Right renal cortex interstitium (tissue), 3 donors: ENCODE measurements at places on chromosomes 4 and X.

DNA sequence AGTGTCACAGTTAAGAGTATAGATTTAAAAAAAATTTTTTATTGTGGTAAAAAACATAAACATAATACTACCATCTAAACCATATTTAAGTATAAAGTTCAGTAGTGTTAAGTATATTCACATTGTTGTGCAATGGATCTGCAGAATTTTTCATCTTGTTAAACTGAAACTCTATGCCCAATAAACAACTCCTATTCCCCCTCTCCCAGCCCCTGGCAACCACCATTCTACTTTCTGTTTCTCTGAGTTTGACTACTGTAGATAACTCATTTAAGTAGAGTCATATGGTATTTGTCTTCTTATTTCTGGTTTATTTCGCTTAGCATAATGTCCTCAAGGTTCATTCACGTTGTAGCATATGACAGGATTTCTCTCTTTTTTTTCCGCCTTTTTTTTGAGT, 112.4 kb downstream of the PTTG2 start:
- DNase-seq, result no peak

- no peak for DNase-seq
Observed at GRCh38 chr4:140363051-140363450, 10.4 kb upstream of the SCOC start.

DNA sequence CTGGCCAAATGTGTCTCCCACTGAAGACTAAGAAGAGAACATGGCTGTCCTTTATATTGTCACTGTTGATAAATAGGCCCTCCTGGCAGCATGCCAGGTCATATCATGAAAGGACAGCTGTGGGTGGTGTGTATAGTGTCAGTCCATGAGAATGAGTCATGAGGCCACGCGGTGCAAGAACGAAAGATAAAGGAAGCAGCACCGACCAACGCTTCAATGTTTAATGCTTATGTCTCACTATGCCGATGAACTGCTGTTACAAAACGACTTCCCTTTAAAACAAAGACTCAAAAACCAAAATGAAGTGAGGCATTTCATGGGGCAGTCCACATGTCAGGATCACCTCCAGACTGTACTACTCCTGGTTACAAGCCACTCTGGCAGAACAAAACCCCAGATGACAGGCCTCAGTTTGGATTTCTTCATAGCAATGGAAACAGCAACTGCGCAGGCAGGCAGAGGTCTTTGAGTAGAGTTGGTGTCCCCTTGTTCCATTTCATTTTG, 5.2 kb upstream of the TCEANC start:
- no peak for DNase-seq

DNA sequence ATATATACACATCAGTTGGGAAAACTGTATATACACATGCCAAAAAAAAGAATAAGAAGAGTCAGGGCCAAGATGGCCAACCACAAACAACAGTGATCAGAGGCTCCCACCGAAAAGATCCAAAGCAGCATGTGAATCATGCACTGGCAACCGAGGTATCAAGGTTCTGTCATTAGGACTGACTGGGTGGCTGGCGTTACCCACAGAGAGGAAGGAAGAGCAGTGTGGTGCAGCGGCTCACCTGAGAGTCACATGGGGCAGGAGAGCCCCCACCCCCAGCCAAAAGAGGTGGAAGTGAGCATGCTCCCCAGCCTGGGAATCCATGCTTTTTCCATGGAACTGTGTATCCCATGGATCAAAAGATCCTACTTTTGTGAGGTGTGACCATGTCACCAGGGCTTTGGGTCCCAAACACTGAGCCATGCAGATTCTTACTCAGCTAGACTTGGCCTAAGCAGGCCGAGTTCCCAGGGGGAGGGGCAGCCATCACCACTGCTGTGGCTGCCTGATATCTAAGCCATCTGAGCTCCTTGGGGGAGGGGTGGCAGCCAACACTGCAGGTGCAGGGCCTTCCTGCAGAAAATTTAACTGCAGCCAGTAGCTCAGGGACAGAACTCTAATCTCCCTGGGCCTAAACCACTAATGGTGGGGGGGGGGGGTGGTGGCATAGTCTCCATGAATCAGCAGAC, 52.8 kb downstream of the P2RY10 start:
- no peak for DNase-seq

DNA sequence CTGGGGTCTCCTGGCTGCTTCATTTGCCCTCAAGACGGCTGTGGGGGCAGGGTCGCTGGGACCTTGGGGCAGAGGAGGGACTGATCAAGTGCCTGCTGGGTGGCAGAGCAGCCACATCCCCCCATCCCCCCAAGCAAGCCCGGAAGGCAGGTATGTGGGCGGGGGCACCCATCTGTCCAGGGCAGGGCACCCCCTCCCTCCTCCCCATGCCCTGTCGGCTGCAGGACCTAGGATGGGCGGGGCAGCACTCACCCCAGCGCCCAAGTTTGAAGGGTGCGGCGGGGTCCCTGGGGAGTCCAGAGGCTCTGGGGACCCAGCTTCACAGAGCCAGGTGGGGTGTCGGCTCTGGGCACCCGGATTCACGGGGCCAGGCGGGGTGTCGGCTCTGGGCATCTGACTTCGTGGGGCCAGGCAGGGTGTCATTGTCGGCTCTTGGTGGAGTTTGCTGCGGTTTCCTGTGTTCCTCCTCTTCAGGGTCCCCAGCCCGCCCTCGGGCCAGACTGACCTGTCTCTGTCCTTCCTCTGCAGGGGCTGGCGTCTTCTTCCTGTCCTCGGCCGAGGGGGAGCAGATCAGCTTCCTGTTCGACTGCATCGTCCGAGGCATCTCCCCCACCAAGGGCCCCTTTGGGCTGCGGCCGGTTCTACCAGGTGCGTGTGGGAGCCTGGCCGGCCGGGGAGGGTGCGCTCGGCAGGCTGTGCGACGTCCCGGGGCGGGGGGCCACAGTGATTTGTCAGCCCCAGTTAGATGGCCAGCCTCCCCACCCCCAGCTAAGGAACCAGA, 22.1 kb downstream of the DOK7 start:
- DNase-seq, result no peak

DNA sequence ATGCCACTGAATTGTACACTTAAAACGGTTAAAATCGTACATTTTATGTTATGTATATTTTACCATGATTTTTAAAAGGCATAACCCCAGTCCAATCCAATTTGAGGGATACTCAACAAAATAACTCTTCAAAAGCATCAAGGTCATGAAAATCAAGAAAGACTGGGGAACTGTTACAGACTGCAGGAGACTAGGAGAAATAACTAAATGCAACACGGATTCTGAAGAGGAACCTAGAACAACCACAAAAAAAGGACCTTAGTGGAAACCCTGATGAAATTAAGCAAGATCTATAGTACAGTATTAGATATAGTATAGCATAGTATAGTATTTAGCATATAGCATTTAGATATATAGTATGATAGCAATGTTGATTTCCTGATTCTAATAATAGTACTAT, 26.8 kb downstream of the SH3KBP1 start:
- DNase-seq, result no peak

DNA sequence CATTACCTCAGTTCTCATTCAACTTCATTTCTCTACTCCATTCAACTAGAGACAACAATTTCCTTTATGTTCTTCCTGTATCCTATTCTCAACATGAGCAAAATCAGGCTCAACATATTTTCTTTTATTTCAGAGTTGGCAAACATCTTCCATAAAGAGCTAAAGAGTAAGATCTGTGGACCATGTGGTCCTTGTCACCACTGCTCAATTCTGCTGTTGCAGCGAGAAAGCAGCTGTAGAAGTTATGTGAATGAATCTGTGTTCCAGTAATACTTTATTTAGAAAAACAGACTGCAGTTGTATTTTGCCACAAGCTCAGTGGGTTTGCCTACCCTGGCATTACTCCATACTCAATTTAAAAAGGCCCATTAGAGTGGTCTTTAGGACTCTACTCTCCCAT, 2057.3 kb downstream of the ARAP2 start:
- no peak for DNase-seq

DNA sequence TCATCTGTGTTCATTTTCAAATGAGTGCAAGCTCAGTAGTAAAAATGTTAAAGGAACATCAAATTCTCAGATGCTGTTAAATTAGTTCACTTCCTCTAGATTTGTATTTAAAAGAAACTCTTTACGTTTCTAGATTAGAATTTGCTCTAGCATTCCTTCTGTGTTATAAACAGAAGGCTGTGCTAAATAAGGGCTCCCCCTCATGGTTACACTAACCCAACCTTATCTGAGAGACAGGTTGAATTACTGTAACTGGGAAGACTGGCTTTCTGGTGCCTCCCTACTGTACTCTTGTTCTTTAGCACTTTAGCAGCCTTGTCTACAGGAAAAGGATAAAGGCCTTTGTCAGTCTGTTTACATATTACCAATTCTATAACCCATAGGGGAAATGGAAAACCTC, 56.8 kb downstream of the RXFP1 start:
- DNase-seq, result no peak

GRCh38 chrX:123357941-123358340, 173.9 kb downstream of the GRIA3 start:
- DNase-seq, result no peak

- no peak for DNase-seq
Observed at GRCh38 chr4:46388857-46389256, 1.1 kb downstream of the GABRA2 start.

- DNase-seq, result peak; percentile 54
Observed at GRCh38 chrX:10620121-10620699, at the start of gene MID1. TSS of gene MID1 (minus strand) at chrX:10620585. CDS start at chrX:10567547, 53,038 bp downstream.

DNA sequence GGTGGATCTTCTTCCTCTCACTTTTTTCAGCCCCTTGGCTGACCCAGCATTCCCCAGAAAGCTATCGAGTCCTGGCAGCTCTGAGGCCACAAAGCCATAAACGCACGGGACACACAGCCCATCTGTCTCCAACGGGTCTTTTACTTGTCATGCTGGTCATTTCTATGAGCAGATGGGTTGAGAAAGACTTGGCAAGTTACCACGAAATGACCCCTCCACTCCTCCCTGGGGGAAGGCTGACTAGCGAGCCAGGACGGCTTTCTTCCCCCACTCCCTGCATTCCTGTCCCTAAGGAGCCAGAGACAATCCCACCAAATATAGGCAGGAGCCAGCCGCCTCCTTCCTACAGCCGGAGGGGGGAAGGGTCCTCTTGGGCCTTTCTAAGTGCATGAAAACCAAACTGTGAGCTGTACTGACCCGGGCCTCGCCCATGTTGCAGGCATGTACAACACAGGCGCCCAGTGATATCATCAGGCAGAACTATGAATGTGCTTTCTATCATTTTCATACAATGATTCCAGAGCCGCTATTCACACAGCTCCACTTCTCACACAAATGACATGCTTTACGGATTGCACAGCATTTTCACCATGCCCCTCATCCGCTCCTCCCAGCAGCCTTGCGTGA, 28.6 kb downstream of the AFAP1 start:
- DNase-seq, result peak; percentile 48

GRCh38 chr4:14165222-14165920, 537.8 kb upstream of the BOD1L1 start:
- no peak for DNase-seq

DNA sequence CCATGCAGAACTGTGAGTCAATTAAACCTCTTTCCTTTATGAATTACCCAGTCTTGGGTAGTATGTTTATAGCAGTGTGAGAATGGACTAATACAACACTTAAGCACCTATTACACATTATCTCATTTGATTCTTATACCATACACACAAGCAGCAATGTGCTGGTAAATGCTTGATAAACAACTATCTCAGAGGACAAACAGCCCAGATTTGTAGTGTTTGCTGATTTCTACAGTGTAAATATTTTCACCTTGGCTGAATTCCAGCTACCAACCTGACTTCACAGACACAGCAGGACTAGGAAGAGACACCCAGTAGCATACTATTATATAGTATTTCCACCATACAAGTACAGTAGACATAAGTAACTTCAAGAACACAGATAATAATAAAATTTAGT, 406.5 kb upstream of the CNKSR2 start:
- no peak for DNase-seq

DNA sequence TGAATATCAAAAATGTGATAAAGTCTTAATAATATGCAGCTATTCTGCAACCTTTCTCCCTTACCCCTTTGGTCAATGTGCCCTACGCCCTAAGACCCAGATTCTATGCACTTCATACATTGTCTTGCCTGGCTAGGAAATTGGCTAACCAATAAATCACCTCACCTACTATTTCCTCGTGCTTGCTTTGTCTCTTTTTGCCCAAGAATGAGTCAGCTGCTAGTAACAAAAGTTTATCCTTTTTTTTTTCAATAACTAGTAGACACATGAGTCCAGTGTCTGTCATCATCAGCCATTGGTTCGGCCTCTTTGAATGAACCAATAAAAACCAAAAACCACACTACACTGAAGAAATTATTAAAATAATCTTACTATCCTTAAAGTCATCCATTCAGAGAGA, 387.1 kb downstream of the PPP3CA start:
- DNase-seq, result no peak

DNA sequence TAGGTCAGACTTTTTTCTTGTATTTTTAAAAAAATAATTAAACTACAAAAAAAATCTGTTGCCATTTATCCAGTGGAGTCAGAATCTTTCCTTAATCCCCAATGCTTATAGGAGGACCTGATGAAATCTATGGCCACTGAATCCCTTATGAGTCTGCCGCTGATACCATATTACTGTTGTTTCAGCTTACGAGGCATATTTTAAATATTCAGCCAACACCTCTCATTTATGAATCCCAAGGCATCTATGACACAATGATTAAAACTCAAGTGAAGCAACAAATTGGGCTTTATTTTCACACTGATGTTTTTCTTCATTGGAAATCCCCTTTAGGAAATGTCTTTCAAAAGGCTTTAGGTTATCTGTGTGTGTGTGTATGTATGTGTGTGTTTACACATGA, 137.8 kb upstream of the PUDP start:
- no peak for DNase-seq

DNA sequence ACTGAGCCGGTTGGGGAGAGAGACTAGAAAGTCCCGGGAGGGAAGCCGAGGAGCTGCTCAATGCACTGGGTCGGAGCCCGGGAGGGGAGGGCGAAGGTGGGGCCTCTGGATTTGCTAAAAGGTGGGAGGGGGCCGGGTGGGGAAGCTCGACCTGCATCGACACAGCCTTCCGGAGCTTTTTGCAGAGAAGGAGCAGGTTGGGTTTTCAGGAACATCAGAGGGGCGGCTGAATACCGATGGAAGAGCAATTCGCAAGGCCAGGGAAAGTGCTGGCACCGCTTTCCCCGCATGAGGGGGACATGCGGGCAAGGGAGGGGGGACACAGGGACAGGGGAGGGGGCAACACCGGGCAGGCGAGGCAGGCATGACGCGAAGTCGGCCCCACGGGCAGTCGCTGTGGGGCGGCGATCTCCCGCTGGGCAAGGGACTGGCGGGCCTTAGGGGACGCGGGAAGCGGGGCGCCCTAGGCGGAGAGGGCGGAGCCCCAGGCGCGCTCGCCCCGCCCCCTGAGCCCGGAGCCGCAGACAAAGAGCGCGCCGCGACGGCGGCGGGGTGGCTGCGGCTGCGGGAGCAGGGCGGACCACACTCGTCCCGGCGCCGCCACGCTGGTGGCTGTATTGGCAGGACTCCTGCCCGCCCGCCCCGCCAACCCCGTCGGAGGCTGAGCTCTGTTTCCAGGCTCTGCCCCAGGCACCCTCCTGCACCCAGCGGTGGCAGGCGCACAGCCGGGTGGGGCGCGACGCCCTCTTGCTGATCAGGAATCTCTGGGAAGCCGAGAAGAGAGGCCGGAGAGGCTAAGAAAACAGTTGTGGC, 11.6 kb downstream of the PDZD4 start:
- no peak for DNase-seq

GRCh38 chr4:60033826-60034225, 1166.3 kb upstream of the ADGRL3 start:
- no peak for DNase-seq
